Naive thymus-derived CD4-positive, alpha-beta T cell (primary cell): ENCODE measurements at places on chromosomes 7 and 10. TPM values are rescaled to one million over a fixed set of nuclear protein-coding genes. Genes with fewer than 3 reads are reported as not detected.

RADIL gene
- total RNA-seq, result not detected

DNA sequence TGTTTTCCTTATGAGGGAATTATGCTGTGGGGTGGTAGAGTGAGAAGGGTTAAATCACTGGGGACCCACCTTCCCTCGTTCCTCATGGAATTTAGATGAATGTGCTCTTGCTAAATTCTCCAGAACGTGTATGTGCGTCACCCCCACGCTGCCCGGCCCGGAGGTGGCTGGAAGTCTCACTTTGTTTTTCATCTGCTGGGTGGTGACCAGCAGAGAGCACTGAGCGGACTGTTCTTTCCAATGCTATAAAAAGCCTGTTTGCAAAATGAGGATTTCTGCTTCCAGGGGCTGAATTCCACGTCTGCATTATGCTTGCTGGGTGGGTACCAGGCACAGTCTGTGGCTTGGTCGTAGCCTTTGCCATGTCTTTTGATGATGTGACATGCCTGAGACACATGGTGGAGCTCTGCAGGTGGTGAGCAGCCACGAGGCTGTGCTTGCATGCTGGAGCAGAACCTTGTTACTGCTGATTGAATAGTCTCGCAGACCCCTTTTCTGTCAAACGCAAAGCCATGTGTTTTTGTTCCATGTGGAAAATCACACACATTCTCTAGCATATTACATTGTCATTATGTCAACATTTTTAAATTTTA lies 31.9 kb upstream of the INSYN2A start:
- DNase-seq, result no peak

GRCh38 chr10:18501198-18501597 lies 150.2 kb downstream of the NSUN6 start:
- DNase-seq, result no peak

GRCh38 chr7:114212721-114213429 lies 201.7 kb upstream of the FOXP2 start:
- DNase-seq, result no peak

DNA sequence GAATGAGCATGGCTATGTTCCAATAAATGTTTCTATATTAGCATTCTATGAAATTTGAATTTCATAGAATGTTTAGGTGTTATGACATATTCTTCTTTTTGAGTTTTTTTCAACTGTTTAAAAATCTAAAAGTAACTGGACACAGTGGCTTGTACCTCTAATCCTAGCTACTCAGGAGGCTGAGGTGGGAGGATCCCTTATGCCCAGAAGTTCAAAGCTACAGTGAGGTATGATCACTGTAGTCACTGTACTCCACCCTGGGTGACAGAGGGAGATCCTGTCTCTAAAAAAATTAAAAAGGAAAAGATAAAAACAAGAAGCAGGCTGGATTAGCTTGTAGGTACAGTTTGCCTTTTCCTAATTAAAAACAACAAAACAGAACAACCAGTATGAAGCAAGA lies 95.1 kb downstream of the NRBF2 start:
- DNase-seq, result no peak

DNA sequence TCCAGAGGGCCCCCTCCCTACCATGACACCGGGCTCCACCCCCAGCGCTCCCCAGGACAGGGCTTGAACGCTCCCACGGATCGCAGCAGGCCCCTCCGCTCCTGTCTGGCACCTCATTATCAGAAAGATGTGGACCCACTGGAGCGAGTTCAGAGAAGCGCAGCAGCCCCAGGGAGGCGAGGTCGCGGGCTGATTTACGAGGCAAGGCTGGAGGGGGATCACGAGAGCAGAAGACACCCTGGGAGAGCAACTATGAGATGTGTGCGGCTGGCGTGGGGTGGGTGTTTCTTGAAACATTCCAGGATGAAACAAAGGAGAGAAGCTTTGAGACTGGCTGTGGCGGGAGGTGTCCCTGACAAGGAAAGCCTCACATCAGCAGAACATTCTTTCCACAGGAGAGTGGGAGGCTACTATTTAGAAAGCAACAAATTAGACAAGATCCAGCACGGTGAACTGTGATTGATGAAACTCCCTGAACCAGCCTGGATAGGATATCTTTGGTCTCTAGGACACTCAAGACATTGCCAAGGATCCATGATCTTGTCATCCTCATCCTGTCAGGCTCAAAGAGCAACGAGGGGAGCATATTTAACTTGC lies 66.0 kb downstream of the JCAD start:
- no peak for DNase-seq

DNA sequence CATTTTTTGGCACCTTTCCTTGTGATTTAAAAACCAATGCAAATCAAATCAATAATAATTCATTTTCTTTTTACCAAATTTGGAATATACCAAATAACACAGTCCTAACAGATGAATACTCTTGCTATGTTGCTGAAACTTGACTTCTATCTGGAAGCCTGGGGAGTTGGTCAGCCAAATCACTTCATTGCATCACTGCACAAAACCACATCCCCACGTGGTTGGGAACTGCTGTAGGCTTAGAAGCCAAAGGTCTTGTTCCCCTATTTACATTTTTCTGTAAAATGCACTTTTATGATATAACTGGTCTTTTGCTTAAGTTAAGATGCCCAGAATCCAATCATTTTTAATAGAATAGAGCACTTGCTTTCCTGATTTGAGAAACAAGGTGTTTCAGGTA lies 15.2 kb downstream of the GPR85 start:
- no peak for DNase-seq

GRCh38 chr7:77157446-77157845 lies 35.0 kb downstream of the CCDC146 start:
- DNase-seq, result no peak
